Stimulated activated CD4-positive, alpha-beta T cell treated with anti-CD3 and anti-CD28 coated beads, Interleukin-1b, Interleukin-23, amount 100 ng/mL, for 4 hours (primary cell): ENCODE measurements at places on chromosomes 6 and 20.

- no peak for DNase-seq
These were observed 479.4 kb upstream of the SLC35B3 start for GRCh38 chr6:8914700-8915099.

DNA sequence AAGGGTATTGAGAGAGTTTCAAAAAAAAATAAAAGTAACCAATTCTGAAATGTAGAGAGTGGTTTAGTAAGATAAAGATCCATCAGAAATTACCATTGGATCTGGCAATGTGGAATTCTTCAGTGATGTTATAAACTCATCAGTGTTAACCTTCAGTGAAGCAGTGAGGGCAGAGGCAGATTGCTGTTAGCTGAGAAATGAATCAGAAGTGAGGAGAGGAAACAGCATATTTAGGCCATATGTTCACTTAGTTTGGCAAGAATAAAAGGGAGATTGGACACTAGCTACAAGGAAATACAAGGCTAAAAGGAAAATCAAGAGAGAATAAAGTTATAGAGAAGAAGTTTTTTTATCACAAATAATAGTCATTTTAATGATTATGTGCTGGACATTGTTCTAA is 9.6 kb downstream of the KCNQ5 start:
- DNase-seq = no peak

GRCh38 chr20:35088231-35089145 is 4.1 kb downstream of the TRPC4AP start:
- no peak for DNase-seq

GRCh38 chr6:168342636-168343035 is 23.1 kb upstream of the DACT2 start:
- DNase-seq = no peak
